ENCODE measurements at places on chromosomes 7 and 10.

- no peak for DNase-seq
Measured at GRCh38 chr7:44716205-44716604, 32.4 kb upstream of the ZMIZ2 start.

DNA sequence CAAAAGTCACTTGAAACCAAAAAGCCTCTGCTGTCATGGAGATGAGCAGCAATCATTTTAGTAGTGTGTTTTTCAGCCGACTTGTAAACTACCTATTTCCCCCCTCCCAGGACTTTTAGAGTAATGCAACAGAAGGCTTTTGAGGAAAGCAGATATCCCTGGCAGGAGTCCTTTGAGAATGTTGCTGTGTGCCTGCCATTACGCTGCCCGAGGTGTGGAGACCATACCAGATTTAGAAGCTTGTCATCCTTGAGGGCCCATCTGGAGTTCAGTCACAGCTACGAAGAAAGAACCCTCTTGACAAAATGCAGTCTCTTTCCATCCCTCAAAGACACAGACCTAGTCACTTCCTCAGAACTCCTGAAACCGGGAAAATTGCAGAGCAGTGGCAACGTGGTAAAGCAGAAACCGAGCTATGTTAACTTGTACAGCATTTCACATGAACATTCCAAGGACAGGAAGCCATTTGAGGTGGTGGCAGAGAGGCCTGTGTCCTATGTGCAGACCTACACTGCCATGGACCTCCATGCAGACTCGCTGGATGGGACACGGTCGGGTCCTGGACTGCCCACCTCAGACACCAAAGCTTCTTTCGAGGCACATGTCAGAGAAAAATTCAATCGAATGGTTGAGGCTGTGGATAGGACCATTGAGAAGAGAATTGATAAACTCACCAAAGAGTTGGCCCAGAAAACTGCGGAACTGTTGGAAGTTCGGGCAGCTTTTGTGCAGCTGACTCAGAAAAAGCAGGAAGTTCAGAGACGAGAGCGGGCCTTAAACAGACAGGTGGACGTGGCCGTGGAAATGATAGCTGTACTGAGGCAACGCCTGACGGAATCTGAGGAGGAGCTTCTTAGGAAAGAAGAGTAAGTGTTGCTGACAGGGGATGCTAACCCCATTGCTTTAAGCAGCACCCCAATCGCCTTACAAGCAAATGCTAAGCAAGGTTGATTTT, 2.2 kb downstream of the ZNF365 start:
- DNase-seq: no peak

- DNase-seq: no peak
Measured at GRCh38 chr10:26441491-26442214, 3.5 kb downstream of the APBB1IP start.

DNA sequence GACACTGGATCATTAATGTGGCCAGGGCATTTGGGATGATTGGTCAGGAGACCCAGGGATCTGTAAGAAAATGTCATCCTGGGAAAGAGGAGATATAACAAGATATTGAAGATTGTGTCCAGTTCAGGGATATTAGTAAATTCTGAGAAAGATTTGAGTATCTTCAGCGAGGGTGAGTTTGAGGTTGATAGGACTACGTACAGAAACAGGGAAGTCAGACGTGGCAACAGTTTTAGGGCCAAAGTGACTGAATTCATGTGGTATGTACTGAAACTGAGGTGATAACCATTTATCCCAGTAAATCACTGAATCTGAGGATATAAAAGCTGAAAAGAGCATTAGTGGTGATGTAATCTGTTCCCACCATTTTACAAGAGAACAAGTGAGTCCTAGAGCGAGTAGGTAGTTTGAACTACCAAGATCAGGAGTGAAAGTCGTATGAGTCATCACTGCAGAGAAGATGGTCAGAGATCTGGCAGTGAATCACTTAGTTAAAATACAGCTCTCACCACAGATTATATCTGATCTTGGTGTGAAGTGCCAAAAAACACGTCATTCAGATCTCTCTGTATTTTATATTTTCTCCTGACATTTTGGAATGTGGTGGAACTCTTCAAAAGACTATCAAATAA, 220.5 kb downstream of the CDK14 start:
- DNase-seq: no peak

DNA sequence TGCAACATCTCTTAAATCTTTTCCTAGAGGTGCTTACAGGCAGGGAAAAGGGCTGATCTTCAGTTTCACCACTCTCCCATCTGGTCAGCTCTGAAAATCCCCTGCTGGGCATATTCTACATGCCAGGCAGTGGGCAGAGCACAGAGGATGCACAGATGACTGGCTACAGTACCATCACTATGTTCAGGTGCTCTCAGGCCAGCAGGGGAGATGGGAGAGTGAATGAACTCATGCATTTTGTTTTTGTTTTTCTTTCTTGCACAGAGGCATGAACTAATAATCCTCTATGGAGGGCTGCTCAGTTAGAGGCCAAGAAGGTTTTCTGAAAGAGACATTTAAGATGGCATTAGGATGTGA, 19.3 kb downstream of the ELMO1 start:
- DNase-seq: no peak

GRCh38 chr10:30199376-30200016, 140.1 kb upstream of the JCAD start:
- no peak for DNase-seq

GRCh38 chr10:77726732-77727131, 89.1 kb upstream of the KCNMA1 start:
- no peak for DNase-seq

DNA sequence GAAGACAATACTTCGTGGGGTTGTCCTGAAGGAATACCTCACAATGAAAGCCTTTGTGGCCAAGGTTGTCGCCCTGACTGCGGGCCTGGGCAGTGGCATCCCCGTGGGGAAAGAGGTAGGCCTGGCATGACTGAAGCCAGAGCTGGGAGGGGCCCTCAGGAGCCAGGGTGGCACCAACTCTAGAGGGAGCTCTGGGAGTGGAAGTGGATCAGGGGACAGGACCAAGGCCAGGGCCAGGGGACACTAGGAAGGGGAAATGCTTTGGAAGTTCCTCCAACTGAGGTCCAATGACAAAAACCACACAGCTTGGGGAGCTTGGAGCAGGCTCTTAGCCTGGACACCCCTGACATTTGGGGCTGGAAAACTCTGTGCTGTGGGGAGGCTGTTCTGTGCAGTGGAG, 5.8 kb downstream of the CLCN1 start:
- DNase-seq: no peak

- no peak for DNase-seq
Measured at GRCh38 chr7:133099633-133100286, 17.9 kb upstream of the CHCHD3 start.

- no peak for DNase-seq
Measured at GRCh38 chr7:41969561-41970105, 266.7 kb upstream of the INHBA start.

DNA sequence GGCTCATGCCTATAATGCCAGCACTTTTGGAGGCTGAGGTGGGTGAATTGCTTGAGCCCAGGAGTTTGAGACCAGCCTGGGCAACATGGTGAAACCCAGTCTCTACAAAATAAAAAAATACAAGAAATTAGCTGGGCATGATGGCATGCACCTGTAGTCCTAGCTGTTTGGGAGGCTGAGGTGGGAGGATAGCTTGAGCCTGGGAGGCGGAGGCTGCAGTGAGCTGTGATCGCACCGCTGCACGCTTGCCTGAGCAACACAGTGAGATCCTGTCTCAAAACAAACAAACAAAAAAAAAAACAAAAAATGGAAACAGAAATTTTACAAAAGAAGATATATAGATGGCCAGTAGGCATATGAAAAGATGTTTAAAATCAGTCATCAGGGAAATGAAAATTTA, 57.1 kb downstream of the PTEN start:
- no peak for DNase-seq

GRCh38 chr7:79719216-79719615, 265.7 kb upstream of the MAGI2 start:
- DNase-seq: no peak

DNA sequence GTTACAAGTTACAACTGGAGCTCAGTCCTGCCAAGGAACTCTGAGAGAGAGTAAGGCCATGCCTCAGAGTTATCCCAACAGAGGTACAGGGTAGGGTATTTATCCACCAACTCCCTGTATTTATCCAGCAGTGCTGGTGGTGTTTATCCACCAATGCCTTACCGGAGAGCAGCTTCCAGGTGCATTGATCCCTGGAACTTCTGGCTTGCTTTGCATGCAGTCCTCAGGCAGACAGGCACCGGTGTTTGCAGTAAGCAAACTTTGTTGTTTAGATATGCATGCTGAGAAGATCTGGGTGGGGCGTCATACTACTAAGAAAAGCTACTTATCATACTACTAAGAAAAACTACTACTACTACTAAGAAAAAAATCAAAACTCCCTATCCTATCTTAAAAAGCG, 92.4 kb downstream of the CYP26A1 start:
- DNase-seq: no peak

DNA sequence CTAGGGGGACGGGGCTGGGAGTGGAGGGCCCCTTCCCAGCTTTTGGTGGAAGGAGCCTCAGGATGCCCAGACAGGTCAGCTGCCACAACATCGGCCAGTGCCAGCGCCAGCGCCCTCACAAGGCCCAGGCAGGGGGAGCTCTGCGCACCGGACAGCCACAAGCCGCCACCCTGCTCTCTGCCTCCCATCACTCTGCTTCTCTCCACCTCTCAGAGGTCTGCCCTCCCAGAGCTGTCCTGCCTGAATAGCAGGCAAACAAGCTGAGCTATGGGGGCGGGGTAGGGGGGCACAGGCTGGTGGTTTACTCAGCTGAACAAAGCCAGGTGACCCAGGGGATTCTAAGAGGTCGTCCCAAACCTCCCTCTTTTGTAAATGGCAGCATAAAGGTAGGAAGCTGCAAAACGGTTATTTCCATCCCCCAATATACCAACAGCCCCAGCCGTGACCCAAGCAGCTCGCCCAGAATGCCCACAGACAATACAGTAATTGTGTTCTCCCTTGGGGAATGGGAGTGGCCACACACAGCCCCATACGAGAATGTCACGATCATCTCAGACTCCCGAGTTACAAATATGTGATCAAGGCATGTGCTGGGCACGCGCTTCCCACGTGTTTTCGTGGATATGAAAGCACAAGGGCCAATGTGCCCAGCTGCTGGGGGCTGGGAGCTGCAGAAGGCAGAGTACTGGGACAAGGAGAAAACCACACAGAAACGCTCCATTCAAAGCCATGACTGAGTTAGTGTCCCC, 19.7 kb downstream of the FAM53B start:
- no peak for DNase-seq

DNA sequence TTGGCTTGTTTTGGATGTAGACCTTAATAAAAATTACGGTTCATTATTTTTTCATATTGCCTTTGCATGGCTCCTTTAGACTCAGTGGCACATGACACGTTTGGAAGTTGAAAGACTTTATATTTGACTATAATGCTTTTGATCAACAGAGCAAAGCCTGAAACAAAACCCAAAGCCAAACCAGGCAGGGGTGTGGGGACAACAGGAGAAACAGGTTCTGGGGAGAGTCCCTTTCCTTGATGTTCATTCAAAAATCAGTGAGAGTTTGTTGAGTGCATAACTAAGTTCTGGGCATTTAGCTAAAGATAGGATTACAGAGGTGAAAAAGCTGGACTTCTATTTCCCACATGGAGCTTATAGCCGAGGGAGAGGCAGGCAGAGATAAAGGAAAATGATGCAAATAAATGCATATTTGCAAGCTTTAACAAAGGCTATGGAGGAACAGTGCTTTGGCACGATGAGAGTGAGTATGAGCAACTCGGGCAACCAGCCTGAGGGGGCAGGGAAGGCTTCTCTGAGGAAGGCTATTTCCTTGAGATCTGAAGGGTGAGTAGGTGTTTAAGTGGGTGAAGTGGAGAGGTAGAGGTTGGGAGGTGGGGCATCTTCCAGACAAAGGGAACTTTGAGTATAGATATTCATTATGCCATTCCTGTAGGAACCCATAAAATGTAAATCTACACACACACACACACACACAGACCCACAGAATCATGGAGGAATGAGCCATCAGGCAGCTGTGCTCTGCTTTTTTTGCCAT, 34.5 kb upstream of the PDZD8 start:
- DNase-seq: no peak

DNA sequence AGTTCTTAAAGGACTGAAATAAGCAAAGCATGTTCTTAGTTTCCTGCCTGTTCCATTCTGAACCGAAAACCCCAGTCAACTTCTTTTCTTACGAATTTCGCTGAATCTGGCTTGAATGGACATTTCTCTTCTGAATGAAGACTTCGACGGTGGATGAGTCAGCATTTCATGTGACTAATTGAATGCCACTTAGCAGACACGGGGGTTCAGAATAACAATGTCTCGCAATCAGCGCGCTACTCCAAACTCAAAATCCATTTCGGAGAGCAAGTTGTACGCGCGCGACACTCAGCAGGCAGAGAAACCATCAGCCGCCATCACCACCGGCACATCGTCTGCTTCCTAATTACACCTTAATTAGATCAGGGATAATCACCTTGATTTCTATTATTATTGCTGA, 239.0 kb upstream of the KLF6 start:
- no peak for DNase-seq

DNA sequence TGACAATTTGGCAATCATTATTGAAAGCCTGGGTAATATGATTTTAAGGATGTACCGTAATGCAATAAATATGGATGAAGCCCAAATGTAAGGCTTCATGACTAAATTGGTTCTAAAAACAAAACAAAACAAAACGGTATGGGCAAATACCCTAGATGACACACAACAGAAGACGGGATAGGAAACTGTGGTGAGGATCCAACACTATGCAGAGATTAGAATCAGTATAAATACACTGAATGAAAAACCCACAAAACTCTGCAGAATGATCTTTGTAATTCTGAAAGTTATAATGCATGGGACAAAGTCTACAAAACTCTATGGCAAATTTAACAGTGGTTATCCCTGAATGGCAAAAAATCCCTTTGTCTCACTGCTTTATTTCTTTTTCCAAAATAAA, 57.6 kb downstream of the MALSU1 start:
- DNase-seq: no peak

- no peak for DNase-seq
Measured at GRCh38 chr10:11256896-11257295, 239.2 kb downstream of the CELF2 start.

- DNase-seq: peak; percentile 76
Measured at GRCh38 chr7:56028942-56029630, 22.2 kb downstream of the PSPH start.

- no peak for DNase-seq
Measured at GRCh38 chr10:77622889-77623291, 14.7 kb downstream of the KCNMA1 start.

Data from HuH-7.5 (cell line).